ENCODE measurements at places on chromosomes 11 and 22.

- DNase-seq = no peak
Observed at GRCh38 chr22:46030231-46030880, 53.4 kb upstream of the WNT7B start.

DNA sequence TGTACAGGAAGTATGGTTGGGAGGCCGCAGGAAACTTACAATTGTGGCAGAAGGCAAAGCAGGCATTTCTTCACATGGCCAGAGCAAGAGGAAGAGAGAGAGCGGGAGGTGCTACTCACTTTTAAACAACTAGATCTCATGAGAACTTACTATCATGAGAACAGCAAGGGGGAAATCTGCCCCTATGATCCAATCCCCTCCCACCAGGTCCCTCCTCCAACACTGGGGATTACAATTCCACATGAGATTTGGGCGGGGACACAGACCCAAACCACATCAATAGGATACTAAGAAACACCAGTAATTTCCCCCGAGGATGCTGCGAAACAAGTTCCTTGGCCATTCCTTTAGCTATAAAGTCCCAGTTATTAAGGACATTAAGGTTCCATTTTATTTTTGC, 94.1 kb upstream of the SC5D start:
- no peak for DNase-seq

DNA sequence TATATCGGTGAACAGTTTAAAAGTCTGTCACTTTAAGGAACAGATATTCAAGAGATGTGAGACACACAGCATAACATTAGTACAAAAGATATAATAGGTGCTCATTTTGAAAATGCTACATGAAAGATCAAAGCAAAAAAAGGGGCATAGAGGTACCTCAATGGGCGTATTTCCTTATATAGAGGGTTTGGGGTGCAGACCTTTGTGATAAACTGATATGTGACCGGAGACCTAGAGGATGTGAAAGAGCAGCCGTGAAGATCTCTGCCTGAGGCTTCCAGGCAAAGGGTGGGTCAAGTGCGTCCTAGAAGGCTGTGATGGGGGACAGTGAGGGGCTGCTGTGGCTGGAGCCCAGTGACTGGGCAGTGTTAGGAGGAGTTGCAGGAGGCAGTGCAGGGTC, 551.4 kb downstream of the ETS1 start:
- no peak for DNase-seq

GRCh38 chr11:26228778-26229177, 103.2 kb upstream of the ANO3 start:
- DNase-seq = no peak

DNA sequence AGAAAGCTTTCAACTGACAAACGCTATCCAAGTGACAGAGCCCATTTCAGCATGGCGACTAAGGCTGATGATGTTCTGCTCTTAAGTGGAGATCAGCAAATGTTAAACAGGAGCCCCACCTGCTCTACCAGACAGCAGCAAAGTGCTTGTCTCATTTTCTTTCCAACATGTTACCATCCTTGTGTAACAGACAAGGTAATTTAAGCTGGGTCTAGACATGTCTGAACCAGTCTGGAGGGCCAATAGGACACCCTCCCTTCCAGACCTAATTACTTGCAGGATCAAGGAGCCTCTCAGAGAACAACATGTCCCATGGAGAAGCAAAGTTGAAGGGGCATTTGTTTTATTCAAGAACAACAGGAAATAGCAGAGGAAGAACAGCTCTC, 3.9 kb upstream of the LMO2 start:
- no peak for DNase-seq

- no peak for DNase-seq
Observed at GRCh38 chr11:2697866-2698265, 1.9 kb downstream of the KCNQ1OT1 start.

GRCh38 chr11:102361086-102362031, 14.3 kb downstream of the BIRC2 start:
- no peak for DNase-seq

DNA sequence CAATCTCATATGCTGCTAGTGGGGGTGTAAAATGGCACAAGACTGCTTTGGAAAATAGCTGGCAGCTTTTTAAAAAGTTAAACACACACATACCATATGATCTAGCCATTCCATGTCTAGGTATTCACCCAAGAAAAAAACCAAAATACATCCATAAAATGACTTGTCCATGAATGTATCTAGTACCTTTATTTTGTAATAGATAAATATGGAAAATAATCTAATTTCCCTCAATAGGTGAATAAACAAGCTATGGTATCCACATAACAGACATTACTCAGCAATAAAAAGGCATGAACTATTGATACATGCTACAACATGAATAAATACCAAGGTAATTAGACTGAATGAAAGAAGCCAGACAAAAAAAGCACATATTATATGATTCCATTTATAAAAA, 22.9 kb downstream of the RNF141 start:
- no peak for DNase-seq

DNA sequence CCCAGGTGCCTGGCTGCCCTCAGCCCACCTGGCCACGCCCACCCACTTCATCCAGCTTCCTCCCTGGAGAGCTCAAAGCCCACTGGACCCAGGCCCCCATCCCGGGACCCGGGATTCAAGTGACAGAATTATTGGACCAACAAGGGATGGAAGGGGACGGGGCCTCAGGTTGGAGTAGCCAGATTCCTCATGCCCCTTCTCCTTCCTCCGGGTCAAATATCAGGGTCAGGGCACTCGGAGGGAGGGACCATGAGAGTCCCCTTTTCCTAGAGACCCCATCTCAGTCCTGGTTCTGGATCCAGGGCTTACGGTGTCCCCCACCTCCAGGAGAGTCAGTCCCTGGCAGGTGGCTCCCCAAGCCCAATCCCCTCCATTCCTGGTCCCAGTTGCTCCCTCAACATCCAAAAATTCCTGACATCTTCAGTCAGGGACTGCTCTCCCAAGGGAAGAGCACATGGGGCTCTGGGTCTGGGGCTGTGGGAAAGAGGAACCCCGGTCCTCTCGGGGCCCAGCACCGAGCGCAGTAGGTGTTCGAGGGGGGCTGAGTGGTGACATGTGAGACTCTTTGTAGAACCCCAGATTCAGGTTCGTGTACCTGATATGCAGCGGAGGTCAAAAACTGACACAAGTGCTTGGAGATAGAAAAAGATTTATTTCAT, 37.7 kb downstream of the IGLL5 start:
- no peak for DNase-seq

DNA sequence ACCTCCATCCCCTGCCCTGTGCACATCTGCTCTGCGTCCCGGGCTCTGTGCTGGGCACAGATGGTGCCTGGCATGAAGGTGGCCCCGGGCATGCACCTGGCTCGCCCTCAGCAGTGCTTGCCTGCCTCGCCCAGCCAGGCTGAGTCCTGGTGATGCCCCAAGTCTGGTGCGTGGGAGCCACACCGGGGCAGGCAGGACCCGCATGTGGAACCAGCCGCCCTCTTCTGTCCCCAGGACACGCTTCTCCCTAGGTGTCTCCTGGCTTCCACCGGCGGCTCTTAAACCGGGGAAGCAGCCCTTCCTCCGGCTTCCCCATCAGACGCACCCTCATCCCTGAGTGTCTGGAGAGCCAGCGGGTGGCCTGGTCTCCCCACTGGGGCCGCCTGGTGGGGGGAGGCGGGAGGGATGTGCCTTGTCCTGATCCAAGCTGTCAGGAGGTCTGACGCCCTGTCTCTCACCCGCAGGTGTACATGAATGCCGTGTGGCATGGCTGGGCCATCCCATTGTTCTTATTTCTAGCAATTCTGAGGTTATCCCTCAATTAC, 45.0 kb downstream of the GRAMD4 start:
- no peak for DNase-seq

DNA sequence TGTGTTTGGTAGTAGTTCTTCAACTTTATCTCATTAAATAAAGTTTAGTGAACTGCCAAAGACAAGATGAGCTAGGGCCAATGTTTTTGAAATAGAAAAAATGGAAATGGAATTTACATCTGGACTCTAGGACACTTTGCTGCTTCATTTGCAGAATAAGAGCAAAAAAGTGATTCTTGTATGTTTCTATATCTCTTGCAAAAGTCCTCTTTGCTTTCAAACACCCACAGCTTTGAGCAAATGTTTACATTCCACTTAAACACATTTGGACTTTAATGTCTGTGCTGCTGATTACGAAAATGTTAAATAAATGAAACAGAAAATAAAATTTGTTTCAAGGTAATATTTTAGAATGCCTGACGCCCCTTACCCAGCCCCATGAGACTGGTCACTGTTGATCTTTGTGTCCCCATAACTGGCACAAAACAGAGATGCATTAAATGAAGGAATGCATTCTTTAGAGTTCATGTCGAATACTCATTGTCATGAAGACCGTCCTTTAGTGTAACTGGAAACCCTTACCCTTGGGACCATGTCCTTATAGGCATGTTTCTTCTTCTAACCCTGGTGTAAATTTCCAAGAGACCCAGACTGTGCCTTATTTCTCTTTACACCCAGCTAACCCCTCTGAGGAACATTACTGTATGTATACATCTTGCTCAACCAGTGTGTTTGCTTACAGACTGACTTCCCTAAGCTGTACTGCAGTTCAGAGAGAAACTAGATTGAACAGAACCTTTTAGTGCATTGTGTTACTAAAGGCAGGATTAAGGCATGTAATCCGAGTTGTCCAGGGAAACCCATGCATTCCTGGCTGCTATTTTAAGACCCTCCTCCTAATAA, 199.7 kb downstream of the NAV2 start:
- no peak for DNase-seq

DNA sequence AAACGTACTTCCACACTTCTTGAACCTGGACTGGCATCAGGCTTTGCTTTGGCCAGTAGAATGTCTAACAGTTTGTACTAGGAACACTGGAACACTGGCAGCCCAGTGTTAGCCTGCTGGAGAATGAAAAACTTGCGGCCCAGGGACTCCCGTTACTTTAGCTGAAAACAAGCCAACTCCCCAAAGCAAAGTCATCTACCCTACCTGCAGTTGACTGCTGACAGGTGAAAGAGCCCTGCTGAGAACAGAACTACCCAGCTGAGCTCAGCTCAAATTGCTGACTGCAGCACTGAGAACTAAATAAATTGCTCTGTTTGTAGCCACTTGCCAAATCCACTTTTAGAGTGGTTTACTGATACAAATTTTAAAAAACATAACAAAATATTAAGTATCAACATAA, 342.5 kb downstream of the LRRC4C start:
- DNase-seq = no peak

DNA sequence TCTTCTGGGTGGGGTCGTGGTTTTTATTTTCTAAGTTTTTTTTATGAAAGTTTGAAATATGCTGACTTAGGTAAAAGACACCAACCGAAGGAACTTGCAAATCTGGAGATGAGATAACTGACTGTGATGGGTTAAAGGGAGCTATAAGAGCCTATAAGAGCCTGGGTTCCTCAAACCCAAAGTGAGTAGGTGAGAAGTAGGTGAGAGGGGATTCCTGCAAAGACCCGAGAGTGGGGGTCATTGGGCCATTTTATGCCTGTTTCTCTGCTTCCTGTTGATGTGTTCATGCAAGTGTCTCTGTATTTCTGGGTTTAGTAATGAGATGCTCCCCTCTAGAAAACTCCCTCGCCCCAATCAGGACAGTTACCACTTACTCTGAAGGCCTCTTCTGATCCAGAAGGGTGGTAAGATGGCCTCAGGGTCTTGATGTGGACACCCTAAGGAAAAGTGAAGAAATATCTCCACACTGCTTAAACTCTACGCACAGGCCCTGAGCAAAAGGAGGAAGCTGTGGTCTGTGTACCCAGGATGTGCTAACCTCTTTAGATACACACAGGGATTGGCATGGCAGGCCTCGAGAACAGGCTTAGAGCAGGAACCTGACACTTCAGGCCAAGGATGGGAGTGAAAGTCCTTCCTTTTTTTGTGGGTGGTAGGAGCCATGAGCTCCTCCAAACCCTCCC, 1.8 kb downstream of the FLI1 start:
- peak; percentile 87 for DNase-seq

- no peak for DNase-seq
Observed at GRCh38 chr11:117744471-117745150, 52.4 kb downstream of the DSCAML1 start.

DNA sequence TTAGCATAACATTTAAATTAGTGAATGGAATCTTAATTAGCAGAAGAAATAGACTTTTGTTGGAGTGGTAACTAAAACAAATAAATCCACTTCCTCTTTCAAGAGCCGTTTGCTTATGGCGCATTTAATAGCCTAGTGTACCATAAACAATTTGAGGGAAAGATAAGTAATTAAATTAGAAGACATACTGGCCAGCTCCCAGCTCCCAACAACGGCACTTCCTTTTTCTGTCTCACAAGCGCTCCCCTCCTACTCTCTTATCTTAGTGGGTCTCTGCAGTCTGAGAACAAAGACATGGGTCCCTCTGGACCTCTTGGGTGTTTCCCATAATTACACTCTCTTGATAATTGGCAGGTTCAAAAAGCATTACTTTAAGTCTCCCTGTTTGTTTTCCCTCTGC, 146.0 kb downstream of the OPCML start:
- no peak for DNase-seq

DNA sequence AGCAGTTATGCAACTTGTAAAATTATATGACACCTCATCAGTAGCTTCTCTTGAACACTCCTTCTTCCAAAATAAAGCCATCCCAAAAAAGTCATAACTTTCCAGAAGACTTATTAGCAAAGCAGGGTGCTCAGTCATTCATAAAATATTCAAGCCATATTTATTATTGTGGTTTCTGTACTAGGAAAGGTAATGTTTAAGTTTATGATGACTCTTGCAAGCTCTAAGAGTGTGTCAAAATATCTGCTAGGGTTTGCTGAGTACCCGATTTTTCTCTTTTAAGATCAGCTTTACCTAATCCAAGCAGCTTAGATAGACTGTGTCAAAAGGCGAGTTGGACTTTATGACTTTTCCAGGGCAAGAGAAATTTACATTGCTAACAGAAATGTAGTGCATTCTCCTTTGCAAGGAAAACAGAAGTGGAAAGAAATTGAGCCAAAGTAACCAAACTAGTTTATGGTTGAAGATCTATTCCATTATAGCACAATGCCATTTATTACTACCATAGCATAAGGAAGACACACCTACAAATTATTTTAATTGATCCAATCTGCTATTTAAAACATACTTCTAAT, 98.0 kb upstream of the SOX6 start:
- no peak for DNase-seq

- no peak for DNase-seq
Observed at GRCh38 chr22:31734512-31734911, 15.4 kb downstream of the PRR14L start.

GRCh38 chr11:50187220-50187619, 154.5 kb downstream of the OR4C45 start:
- no peak for DNase-seq

GRCh38 chr11:102421261-102421660, 31.3 kb downstream of the TMEM123 start:
- no peak for DNase-seq

GRCh38 chr11:34756591-34756990, 135.7 kb downstream of the EHF start:
- no peak for DNase-seq

All from suppressor macrophage treated with lipopolysaccharide for 1 hour (primary cell).